Natural killer cell (primary cell): ENCODE measurements at places on chromosomes 2 and 18.

- DNase-seq, result no peak
Measured at GRCh38 chr18:31356025-31356424, 20.6 kb upstream of the DSG4 start.

DNA sequence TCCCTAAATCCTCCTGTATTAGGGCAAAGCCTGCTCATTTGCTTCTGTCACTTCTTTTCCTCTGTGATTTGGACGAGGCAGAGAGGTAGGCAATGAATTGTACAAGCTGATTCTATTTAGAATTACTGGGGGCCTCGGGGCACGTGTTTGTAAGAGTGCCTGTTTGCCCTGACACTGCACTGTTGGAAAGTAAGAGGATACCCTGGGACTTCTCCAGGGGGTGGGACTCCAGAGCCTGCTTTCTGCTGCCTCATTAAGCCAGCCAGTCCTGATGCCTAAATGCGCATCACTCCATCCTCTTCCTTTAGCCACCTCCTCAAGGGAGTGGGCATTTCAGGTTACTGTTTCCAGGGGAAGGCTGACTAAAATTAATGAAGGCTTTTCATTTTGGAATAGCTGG, 134.3 kb downstream of the TDRD15 start:
- DNase-seq, result no peak

GRCh38 chr18:48090702-48091101, 160.2 kb upstream of the SMAD2 start:
- no peak for DNase-seq

DNA sequence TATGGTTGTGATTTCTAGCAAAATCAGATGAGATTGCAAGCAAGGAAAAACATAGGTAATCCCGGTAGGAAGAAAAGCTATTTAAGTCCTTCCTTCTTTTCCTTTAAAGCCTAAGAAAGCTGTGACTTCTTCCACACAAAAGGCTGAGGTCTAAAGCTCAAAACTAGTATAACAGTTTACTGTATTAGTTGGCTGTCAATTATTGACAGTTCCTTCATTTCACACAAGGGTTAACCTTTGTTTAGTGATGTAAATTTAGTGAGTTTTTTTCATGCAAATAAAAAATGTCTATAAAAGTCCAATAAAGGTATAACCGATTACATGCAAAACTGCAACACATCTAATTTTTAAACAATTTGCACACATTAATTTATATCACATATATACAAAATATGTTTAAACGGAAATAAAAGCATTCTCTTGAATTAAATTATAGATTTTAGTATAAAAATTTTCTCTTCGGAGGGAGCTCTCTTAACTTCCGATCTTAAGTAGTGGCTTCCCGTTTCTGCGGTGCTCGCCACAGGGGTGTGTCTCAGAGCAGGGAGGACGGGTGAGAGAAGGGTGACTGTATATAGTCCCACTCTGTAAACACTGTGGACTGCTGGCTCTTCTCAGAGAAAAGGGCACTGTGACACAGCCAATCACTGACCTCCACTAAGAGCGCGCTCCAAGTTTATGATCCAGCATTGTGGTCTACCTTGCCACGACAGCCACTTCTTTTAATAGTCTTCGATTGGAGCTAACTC, 33.4 kb downstream of the TTR start:
- no peak for DNase-seq

DNA sequence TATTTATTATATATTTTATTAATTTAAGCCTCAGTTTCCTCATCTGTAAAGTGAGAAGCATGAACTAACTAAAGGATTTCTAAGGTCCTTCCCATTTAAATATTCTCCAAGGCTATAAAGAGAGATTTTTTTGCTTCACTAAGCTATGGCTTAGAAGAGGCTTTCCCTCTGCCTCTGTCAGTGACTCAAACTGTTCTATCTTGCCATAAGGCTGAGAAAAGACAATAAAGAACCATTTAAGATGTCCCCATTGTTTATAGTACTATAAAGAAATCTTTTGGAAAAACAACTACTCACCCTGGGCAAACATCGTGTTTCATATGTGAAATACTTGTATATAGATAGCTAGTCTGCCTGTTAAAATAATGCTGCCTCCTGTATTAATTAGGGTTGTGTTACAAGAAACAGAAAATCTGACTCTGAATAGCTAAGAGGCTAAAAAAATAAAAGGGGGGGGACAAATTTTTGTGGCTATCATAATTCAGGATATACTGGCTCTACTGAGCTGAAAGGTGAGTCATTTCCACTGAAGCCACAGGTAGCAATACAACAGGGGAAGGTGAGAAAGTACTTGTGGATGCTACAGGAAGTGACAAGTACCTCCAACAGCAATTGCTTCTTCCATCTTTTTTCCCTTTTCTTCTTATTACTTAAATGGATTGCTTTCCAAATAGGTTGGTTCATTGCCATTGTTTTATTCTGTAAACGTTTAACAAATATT, 25.4 kb downstream of the EPHA4 start:
- DNase-seq, result peak; percentile 40

DNA sequence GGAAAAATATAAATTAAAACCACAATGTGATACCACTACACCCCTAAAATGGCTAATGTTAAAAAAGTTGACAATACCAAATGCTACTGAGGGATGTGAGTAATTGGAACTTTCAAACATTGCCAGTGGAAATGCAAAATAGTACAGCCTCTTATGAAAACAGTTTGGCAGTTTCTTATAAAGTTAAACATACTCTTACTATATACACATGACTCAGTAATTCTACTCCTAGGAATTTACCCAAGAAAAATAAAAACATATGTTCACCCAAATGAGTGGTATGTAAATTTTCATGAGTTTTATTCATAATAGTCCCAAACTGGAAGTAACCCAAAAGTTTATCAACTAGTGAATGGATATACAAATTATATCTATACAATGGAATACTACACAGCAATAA, 228.0 kb downstream of the CYP26B1 start:
- no peak for DNase-seq

- no peak for DNase-seq
Measured at GRCh38 chr18:1511619-1512311, 607.1 kb downstream of the ADCYAP1 start.

- no peak for DNase-seq
Measured at GRCh38 chr2:176508374-176508773, 239.1 kb downstream of the MTX2 start.

- DNase-seq, result no peak
Measured at GRCh38 chr2:177119099-177119498, 93.5 kb upstream of the HNRNPA3 start.

DNA sequence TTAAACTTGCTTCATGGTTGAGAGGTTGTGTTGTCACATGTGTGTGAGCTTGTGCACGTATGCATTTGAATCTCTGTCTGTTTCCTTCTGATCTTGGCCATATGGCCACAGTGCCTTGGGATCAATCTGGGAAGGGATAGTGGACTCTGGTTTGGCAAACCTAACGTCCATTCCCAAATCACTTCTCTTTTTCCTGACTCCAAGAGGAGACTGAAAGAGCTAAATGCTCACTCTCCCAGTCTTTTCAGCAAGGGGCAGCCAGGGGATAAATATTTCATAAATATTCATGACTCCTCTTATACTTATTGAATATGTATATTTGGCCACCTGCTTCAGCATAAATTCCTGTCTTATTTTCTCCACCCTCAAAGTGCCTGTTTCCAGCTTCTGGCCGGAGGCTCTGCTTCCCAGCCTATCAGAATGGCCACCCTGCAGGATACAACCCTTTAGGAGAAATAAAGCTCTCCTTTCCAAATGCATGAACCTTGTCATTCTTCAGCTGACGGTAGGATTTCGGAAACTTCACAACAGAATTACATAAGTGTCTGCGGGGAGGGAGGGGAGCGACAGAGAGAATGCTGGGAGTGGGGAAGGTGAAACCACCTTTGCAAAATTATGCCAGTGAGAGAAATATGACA, 112.2 kb upstream of the COPS8 start:
- DNase-seq, result no peak

- no peak for DNase-seq
Measured at GRCh38 chr2:8526403-8526696, 155.5 kb upstream of the ID2 start.

- DNase-seq, result no peak
Measured at GRCh38 chr2:65370387-65371073, 61.9 kb downstream of the SPRED2 start.

DNA sequence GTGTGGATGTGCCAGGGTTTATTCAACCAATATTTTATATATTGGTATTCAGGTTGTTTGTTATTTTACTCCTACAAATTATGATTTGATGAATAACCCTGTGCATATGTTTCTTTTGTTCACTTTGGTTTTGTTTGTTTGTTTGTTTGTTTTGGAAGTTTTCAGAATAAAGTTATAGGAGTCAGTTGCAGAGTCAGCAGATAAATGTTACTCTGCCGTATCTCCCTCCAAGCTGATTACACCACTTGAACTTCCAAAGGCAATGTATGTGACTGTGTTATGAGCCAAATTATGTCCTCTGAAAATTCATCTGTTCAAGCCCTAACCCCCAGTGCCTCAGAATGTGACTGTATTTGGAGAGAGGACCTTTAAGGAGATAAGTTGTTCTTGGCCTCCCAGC, 497.5 kb downstream of the TNS1 start:
- no peak for DNase-seq

DNA sequence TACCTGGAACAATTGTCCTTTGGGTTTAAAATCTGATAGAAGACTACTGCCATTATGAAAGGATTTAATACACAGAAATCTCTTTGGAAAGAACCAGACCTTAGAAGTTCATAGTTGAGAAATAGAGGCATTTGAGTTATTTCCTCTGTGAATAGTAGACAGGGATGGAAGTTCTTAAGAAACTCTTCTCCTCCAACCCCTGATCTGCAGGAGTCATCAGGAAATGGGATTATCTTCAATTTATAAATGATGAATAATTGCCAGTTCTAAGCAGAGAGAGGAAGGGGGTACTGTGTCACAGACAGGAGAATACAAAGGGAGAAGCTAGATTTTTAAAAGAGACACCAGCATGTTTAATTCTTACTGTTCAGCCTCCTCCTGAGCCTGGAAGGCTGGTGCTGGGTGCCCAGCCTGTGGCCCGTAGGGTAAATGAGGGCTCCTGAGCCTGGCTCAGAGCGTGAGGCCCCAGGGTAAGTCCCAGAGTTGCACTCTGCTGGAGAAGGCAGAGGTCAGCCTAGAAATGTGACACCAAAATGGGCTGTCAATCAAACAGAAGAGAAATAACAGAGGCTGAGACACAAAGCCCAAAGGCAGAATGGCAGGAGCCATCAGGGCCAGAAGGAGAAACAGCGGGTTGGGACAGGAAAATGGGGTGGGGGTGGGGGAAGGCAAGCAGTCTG, 58.2 kb upstream of the PKDCC start:
- no peak for DNase-seq

- no peak for DNase-seq
Measured at GRCh38 chr2:219423652-219424377, 5.6 kb downstream of the DES start.

DNA sequence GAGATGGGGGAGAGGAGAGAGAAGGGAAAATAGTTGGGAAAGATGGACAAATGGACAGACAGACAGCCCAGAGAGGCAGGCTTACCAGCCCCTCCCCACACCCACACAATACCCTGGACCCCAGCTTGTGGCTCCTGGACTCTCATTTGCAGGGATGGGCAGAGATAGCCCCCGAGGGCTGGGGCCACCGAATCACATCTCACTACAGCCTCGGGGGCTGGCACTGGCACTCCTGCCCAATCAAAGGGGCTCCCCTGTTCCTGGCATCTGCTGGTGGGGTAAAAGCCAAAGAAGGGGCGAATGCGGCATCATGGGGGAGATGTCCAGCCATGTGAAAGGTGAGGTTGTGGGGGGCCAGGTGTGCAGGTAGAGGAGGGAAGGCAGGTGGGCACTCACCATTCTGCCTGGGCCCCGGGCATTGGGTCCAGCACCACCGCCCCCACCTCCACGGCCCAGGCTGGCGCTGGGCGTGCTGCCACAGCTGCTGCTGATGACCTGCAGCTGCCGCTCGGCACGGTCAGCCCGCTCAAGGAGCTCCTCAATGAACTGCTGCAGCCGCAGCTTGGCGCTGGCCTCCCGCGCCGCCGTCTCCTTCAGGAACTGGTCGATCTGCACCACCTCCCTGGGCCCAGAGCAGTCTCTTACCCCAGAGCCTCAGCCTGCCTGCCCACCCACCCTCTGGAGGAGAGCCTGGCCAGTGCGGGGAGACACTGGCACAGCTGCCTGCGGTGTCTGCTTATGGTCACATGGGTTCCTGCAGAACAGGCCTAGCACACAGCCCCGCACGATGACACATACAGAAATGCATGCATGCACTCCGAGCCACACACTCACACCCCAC, 18.0 kb downstream of the FBXO41 start:
- DNase-seq, result no peak

DNA sequence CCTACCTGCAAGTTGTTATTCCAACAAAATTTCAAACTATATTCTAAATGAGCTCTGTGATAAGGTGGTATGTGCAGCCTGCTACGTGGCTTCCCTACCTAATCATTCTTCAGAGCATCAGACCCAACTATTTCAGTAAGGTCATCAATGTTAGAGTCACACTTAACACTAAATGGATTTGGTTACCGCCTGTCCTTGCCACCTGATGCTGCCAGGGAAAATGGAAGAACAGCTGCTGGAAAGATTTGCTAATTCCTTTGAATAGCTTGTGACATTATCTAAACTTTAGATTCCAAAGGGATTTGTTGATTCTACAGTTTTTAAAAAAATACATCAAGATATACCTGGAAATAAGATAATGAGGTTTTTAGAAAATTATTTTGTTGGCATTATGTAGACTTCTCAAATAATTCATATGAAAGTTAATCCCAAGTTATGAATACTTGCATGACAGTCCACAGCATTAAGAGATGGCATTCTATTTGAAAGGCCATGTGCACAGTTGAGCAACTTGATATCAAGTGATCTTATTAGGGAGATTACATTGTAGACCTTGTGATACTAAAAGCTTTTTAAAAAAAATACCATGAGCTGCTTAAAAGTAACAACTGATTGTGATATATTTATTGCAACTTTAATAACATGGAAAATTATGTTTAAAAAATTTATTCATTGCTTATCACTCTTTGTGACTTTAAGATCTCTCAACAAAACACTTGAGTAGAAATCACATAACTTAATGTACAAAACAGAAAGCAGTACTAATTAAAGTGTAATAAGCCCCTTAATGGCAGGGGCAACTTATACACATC, 98.3 kb upstream of the UGP2 start:
- DNase-seq, result no peak

- peak; percentile 51 for DNase-seq
Measured at GRCh38 chr2:225464346-225465025, 65.0 kb downstream of the NYAP2 start.

DNA sequence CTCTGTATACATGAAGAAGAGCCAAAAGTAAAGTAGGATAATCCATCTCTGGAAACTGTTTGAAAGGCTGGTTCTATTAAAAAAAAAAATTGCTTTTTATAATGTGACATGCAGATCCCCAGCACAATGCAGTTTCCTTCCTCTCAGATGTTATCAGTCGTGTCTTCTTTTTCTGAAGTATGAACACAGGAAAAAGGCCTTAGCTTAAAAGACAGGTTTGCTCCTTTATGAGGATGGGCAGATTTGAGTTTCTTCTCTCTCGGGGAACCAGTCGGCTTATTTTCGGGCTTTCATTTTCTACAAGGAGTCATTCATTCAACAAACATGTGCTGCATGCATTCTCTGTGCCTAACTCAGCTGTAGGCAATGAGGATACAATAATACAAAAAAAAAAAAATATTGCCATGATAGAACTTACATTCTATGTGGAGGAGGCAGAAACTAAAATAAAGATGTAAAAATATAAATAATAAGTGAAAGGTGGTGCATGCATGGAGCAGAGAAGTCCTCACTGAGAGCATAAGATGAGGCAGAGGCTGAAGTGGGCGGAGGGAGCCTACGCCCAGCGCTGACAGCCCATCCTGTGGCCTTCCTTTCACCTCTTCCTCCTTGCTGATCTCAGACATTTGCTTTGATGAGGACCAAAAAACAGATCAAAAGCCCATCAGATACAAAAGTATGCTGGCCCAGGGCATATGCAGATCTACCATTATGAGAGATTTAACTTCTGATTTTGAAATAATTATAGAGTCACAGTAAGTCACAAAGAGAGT, at the start of gene CD226:
Gene CD226, minus strand, starts transcription at position 513 of the 773 bp plus-strand sequence. Its CDS starts 467 bp downstream, at position 46.
- DNase-seq, result peak; percentile 70
